Activated naive CD4-positive, alpha-beta T cell treated with Interleukin-2 at 50 U/mL for 16 hours (primary cell): ENCODE measurements at places on chromosomes 12 and 14.

DNA sequence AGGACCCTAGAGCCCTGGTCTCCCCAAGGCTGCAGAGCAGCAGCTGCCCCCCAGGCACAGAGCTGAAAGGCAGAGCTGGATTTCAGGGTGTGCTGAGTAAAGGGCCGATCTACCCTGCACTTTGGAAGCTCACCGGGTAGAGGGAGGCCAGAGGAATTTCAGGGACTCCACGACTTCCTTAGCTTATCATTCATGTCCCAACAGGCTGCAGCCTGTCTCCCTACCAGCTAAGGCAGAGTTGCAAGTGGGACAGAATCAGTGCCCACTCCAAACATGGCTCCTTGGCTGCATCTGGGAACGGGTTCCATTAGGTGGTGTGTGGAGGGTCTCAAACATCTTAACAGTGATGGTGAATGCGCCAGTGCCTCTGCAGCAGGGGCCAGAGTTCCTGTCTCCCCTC is 27.5 kb downstream of the MMAB start:
- DNase-seq: no peak

DNA sequence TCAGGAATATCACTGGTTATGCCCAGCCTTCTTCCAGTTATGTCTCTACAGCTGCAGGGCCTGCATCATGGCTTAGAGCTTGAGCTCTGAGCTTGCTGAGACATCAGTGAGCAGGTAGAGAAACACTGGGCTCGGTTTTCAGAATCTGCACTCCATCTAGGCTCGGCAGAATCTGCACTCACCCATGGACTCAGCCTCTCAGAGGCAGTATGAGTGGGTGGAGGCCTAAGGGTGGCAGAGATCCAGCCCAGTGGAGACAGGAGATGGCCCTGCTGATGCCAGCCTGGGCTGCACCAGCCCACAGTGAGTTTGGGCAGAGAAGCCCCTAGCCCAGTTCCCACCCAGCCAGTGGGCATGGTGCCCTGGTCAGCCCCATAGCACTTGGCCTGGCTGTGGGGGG is 12.8 kb downstream of the KRT80 start:
- DNase-seq: no peak

- DNase-seq: no peak
These were observed 16.1 kb upstream of the PLA2G1B start for GRCh38 chr12:120343692-120344091.

DNA sequence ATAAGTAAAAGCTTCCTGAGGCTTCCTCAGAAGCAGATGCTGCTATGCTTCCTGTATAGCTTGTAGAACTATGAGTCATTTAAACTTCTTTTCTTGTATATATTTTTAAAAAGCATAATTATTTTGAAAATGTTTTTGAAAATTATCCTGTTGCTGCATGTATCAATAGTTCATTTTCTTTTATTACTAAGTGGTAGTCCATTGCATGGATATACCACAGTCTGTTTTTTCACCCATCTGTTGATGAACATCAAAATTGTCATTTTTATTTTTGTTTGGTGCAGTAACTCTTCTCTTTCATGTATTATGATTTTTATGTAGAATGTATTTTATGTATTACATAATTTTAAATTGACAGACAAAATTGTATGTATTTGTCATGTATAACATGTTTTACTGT is 81.4 kb downstream of the TMTC3 start:
- DNase-seq: no peak

- DNase-seq: no peak
These were observed 15.3 kb upstream of the PELI2 start for GRCh38 chr14:56102941-56103340.

DNA sequence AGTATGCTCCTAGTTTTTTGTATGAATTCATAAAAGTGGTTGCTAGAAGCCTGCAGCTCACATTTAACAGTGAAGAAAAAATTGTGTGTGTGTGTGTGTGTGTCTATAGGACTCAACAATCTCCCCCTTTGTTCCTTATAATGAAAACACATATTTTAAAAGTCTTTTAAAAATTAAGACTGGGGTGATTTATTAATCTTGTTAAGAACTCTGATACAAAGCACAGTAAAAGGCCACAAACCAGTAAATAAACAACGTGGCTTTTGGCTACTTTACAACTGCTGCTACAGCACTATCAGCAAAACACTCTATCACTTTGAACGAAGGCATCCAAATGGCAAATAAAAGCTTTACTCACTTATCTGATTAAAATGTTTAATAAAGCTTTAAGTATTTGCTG is 594 bp upstream of the VCPKMT start:
- no peak for DNase-seq

DNA sequence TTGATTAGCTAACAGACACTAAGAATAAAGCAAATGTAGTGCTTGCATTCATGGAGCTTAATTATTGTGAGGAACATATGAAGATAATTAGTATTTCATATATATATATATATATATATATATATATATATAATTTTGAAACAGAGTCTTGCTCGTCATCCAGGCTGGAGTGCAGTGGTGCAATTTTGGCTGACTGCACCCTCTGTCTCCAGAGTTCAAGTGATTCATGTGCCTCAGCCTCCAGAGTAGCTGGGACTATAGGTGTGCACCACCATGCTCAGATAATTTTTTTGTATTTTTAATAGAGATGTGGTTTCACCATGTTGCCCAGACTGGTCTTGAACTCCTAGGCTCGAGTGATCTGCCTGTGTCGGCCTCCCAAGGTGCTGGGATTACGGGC is 1091.6 kb upstream of the TMEM132C start:
- no peak for DNase-seq

DNA sequence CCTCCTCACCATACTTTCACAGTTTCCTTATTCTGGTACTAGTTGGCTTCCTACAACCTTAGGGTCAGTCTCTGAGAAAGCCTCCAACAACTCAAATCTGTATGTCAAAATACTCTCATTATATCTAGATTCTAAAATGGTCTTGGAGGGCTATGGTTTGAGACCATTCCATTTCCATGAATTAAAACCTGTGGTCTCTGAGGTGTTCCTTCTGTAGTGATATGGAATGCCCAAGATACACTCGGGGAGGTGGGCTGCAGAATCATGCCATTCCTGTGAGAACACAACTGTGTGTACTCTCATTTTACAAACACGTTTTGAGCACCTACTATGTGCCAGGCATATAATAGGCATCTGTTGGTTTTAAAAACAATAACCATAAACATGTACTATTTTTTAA is 74.0 kb downstream of the FERMT2 start:
- no peak for DNase-seq

DNA sequence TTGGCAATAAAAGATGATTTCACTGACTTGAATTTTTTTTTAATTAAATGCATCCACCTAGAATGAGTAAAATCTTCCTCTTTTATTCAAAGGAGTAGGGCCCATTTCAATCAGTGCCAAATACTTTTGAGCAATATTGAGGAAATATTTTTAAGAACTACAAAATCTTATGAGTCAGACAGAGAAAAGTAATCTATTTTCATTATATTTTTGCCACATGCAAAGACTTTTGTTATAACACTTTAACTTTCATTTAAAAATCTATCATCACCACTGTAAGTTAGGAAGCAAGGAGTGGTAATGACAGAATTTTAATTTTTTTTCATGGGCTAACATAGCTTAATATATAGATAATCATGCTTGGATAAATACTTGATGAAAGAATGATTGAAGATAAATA is 345.2 kb upstream of the KITLG start:
- DNase-seq: no peak

GRCh38 chr12:38880288-38880687 is 25.1 kb downstream of the CPNE8 start:
- DNase-seq: no peak

DNA sequence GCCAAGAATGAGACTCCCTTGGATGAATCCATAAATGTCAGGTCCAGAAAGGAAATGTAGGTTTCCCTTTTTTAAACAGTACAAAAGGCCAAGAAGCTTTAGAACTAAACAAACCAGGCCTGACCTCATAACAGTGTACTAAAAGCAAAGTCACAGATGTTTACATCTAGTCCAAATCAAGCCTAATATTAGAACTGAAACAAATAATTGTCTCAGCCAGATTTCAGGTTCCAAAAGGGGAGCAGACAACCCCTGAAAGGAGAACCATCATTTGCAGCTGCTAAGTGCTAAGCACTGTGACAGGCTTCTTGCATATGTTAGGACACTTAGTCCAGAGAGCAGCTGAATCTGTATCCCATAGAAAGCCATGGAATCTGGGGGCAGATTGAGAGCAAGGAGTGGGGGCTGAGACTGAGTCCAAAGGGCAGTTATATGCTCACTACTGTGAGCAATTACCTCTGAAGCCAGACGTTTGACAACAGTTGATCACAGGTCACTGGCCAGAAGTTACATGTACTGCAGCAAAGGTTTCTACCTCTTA is 90.1 kb downstream of the STXBP6 start:
- no peak for DNase-seq

DNA sequence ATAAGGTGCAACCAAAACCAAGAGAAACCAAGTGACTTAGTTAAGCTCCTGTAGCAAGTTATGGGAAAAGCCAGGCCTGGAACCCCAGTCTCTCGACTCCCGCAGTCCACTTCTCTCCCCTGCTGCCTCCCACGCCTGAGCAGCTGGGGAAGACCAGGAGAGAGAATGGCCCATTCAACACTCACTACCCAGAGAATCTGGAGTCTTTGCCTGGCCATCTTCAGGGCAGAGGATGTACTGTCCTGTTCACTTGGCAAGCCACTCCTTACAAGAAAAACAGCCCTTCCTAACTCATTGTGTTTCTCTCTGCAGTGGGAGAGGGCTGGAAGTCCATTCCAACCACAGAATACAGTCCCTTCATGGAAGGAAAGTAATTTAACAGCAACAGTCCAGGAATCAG is 1.8 kb downstream of the PITPNM2 start:
- DNase-seq: no peak

GRCh38 chr14:103110681-103111231 is 12.5 kb upstream of the TNFAIP2 start:
- no peak for DNase-seq

DNA sequence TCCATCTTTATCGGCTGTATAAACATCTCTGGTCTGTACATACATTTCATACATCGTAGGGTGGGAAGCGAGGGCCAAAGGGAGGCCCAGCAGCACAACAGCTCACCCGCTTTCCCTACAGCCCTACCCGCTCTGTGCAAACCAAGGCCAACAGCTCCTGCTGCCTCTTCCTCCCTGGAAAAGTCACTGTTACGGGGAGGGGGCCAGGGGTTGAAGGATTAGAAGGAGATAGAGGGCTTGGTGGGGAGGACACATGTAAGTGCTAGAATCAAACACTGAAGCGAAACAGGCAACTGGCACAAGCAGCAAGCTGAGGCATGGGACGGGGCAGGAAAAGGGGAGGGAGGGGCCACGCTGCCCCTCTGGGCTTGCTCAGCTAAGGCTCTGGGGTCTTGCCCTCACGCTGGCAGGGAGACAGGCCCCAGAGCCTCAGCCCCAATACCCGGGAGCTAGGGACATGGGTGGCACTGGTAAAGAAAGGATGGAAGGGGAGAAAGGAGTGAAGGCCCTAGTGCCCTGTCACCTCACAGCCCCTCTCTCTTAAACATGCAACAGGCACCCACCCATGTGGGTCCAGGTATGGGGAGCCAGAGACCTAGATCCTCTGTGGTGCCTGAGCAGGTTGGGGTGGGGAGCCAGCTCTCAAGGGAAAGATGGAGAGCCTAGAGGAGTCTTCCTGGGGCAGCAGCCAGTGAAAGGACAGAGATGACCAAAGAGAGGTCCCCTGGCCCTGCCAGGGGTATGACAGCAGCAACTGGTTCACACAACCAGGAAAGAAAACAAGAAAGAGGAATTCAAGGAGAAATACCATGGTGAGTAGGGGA is 14.4 kb downstream of the SPRYD3 start:
- DNase-seq: no peak

DNA sequence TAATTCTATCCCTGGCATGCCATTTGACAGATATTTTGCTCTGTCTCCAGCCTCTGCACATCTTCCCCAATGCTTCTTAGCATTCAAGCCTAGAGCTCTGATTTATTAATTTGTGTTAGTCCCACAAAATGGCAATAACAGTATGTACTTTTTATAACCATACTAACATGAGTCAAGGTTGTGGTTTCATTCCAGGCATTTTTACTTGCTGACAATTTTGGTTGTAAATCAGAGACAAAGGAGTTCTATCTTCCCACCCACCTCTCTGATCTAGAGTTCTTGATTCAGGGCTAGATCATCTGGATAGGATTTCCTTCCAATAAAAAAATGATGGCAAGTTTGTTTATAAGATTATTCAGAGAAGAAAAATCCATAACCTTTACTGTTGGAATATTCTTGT is 18.5 kb upstream of the CISTR start:
- DNase-seq: no peak

- no peak for DNase-seq
These were observed 389.1 kb downstream of the GRIN2B start for GRCh38 chr12:13592063-13592942.
